NCI-H2227 treated with DMSO at 0.1 percent for 48 hours (cell line): ENCODE measurements at places on chromosomes 7 and 10.

GRCh38 chr10:83680470-83680891 is 458.8 kb upstream of the GHITM start:
- no peak for DNase-seq

- no peak for DNase-seq
Measured at GRCh38 chr10:106705681-106706100, 458.8 kb downstream of the SORCS1 start.

- no peak for DNase-seq
Measured at GRCh38 chr10:36188080-36188453, 546.0 kb upstream of the FZD8 start.

DNA sequence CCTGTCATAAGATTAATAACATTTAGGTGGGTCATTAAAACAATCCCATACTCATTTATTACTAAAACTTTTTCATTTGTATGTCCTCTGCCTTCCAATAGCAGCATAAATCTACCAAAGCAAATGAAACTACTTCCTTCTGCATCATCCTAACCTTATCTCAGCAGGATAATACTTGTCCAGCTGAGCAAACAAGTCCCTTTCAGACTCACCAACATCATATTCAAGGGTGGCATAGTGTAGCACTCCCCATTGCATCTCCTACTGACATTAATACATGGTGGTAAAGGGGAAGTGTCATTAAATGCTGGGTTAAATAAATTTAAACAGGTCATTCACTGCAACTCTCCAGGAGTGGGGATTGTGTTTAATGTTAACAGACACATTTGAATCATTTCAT is 3.4 kb upstream of the MINDY3 start:
- DNase-seq = no peak

DNA sequence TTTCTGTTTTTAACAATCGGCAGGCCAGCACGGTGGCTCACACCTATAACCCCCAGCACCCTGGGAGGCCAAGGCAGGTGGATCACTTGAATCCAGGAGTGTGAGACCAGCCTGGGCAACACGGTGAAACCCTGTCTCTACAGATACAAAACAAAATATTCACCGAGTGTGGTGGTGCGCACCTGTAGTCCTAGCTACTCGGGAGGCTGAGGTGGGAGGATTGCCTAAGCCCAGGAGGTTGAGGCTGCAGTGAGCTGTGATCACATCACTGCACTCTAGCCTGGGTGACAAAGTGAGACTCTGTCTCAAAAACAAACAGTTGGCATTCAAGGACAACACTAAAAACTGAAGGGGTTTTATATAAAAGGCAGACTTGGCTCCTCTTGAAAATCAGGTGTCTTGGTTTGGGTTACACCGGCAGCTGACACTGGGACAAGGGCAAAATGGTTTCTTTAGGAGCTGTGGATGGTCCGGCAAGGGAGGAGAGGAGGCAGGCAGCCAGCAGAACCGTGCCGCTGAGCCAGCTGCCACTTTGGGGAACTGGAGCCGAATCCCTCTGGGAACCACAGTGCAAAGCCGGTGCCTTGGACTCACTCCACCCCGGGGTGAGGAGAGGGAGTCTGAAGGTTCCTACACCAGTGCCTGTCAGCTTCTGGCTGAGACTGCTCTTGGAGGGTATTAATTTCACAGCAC is 52.6 kb downstream of the CHST3 start:
- no peak for DNase-seq

GRCh38 chr7:32104766-32105165 is 34.6 kb upstream of the PDE1C start:
- DNase-seq = no peak

- no peak for DNase-seq
Measured at GRCh38 chr7:75072981-75073283, 670 bp downstream of the RCC1L start.

- DNase-seq = no peak
Measured at GRCh38 chr10:44424957-44425356, 40.1 kb upstream of the CXCL12 start.

- no peak for DNase-seq
Measured at GRCh38 chr7:42186151-42186550, 50.9 kb downstream of the GLI3 start.

GRCh38 chr7:64874562-64875250 is 28.4 kb upstream of the ZNF273 start:
- DNase-seq = no peak

GRCh38 chr7:146690987-146691386 is 574.4 kb downstream of the CNTNAP2 start:
- no peak for DNase-seq

DNA sequence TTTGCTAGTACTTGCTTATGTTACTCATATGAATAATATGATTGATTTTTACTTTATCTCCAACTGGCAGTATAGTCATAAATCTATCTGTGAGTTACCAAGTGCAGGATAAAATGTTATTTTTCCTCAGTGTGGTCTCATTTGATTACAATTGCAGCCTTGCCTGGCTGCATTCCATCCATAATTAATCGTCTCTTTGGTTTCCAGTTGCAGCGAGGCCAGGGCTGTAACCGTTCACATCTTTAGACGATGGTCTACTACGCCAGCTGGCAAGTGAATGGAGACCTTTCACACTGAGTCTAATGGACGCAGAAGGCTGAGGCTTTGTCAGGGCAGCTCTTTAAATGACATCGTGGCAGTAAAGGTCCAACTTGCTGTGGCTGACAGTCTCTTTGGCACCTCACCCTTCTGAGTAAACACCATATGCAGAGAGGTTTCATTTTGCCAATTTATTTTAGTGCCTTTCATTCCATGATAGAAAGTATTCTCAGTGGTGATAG is 84.0 kb downstream of the ARL4A start:
- DNase-seq = peak; percentile 6

DNA sequence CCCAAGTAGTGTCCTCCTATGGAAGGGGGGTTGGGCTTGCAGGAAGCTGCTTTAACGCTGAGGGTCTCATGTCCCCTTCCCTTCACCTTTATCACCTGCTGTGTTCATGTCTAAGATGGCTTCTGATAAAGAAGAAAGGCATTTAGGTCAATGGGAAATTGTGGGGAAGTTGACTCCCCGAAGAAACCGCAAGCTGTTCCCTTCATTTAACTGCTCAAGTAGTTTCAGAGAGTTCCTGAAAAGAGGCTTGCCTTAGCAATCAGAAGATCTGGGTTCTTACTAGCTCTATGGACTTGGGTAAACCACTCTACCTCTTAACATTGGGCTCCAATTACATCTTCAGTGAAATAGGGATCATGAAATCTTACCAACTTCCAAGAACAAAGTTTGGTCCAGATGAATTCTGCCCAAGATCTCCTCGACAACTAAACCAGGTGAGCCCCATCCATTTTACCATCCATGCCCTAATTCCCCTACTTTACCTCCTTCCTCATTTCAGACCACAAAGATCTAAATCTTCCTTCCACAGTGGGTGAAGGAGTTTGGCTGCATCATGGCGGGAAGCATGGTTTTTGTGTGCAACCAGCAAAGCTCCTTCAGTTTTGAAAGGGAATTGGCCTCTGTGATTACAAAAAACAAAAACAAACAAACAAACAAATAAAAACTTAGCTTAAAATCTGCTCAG is 30.4 kb upstream of the UCN3 start:
- no peak for DNase-seq

- no peak for DNase-seq
Measured at GRCh38 chr7:132742189-132742612, 165.9 kb upstream of the PLXNA4 start.
